ENCODE measurements at places on chromosomes 7 and 10.

- DNase-seq = no peak
These were observed 66.7 kb downstream of the PARD3 start for GRCh38 chr10:34748357-34748756.

DNA sequence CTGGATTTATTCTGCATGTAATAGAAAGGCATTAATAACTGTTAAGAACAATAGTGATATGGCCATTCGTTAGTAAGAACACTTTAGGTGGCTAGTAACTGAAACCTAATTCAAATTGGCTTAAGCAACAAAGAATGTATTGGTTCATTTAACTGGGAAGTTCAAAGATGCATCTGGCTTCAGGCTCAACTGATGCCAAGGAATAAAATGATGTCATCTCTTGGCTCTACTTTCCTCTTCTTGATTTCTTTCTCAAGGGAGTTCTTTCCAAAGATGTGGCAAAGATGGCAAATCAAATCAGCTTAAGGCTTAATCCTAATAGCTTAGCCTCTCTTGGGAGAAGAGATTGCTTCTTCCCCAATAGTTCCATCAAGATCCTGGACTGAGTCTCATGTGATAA lies 51.6 kb downstream of the PIK3CG start:
- DNase-seq = no peak

DNA sequence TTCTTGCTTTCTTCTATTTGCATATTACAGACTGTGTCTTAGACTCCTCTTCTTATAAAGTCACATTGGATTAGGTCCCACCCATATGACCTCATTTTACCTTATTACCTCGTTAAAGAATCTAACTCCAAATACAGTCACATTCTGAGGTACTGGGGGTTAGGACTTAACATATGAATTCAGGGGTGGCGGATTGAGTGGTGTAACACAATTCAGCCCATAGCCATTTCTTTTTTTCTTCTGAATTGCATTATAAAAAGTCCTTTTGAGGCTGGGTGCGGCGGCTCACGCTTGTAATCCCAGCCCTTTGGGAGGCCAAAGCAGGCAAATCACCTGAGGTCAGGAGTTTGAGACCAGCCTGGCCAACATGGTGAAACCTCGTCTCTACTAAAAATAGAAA lies 6.8 kb upstream of the HERC4 start:
- DNase-seq = no peak

DNA sequence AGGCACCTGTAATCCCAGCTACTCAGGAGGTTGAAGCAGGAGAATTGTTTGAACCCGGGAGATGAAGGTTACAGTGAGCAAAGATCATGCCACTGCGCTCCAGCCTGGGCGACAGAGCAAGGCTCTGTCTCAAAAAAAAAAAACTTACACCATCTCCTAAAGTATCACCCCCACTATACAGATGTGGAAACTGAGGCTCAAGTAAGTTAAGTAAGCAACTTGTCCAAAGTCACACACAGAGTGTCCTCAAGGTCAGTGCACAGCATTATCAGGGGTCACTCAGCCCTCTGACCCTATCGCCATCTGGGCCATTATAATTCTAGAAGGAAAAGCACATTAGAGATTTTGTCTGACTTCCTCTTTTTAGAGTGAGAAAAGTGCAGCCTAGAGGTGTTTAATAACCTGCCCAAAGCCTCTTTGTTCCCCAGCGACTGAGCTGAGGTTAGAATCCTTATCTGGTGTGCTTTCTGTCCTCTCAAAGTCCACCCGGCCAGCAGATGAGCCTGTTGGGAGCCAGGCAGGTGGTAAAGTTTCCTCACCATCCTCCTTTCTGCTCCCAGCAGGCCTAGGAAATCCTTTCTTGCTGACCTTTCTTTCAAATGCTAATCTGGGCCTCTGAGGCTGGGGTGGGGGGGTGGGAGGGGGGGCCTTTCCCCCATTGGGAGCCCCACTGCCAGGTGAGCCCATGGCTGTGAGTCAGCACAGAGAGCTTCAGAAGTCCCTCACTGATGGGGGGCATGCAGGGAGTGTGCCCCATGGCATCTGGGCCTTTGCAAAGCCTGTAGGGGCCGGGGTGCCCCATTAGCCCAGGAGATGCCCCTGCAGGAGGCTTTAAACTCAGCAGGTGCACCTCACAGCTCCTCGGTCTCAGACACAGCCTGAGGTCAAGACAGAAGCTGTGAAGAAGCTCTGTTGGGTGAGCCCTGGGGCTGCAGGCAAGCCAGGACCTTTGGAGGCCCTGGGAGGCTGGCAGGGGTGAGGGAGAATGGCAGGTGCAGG lies 12.0 kb upstream of the KCNMA1 start:
- no peak for DNase-seq

- DNase-seq = no peak
These were observed 93.1 kb upstream of the EFCAB10 start for GRCh38 chr7:105674200-105674920.

GRCh38 chr10:17808971-17809841 lies at the start of gene MRC1:
Gene MRC1, plus strand, starts transcription at chr10:17809348. Its CDS starts 118 bp downstream, at chr10:17809466.
- DNase-seq = no peak

DNA sequence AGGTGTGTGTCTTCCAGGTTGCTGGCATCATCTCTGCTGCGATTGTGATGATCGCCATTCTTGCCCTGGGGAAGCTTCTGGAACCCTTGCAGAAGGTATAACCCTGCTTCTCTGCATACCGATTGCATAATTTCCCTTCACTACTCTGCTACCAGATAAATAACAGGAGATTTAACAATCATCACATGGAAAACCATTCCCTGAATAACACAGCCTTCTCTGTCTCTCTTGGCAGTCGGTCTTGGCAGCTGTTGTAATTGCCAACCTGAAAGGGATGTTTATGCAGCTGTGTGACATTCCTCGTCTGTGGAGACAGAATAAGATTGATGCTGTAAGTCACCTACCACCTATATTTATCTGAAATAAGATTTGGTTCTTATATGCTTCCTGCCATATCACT lies 33.8 kb downstream of the SLC26A4 start:
- no peak for DNase-seq

DNA sequence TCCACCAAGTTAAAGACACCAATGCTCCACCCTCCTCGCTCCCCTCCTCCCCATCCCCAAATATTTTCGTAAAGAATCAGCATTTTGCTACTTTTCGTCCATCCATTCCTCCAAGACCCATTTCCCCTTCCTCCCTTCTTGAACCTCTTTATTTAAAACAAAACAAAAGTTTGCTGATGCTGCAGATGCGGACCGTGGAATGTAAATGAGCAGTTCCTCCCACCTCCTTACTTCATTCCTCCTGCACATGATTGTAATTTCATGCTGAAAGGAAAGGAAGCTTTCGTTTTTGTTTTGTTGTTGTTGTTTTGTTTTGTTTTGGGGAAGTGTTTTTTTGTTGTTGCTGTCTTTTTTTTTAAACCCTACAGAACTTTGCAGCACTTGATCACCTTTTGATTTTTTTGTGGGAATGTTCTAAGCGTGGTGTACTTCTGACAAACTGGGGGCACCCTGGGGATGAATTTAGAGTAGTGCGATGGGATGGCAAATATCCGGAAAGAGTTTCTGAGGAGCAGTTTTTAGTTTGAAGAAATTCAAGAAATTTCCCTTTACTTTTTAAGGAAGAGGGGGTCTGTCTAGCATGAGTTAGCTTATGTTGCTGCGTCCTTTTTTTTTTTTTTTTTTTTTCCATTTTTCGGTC lies 177.3 kb downstream of the TCF7L2 start:
- no peak for DNase-seq

DNA sequence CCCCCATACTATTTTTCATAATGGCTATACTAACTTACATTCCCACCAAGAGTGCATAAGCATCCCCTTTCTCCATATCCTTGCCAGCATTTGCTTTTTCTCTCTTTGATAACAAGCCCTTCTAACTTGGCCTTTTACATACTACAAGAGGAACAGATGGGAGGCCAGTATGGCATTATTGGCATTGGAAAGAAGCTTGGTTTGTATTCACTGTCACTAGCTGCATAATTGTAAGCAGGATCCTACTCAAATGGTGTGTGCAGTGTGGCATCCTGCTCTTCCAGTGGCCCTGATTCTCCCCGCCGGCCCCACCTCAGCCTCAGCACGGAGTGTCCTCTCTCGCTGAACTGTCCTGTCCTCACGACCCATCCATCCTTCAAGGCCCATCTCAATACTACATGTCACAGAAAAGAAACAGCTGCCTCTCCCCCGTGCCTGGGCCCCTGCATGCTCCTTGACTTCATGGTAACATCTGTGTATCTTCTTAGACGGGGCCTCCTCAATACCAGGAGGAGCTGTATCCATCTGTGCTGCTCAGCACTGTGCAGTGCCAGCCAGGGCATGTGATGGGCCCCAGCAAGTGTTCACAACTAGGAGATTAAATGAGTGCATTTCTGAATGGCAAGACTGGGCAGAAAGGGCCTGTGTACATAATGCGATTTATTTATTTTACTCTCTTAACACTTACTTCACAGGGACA lies 205.2 kb downstream of the COBL start:
- no peak for DNase-seq

DNA sequence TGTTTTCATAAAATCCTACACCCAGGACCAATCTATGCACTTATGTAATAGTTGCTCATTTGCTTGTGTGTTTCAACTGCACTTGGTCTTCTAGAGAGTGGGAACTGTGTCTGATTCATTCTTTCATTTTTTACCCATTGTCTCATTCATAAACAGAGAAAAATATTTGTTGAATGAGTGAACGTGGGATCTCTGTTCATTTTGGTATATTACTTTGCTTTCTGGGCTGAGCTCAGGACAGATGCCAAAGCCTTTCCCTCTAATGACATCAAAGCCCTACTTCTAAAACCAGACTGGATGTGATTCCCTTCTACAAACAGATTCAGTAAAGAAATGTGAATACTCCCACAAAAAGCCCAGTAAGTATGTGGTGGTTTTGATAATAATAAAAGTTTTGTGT lies 145.2 kb downstream of the ST7 start:
- no peak for DNase-seq

DNA sequence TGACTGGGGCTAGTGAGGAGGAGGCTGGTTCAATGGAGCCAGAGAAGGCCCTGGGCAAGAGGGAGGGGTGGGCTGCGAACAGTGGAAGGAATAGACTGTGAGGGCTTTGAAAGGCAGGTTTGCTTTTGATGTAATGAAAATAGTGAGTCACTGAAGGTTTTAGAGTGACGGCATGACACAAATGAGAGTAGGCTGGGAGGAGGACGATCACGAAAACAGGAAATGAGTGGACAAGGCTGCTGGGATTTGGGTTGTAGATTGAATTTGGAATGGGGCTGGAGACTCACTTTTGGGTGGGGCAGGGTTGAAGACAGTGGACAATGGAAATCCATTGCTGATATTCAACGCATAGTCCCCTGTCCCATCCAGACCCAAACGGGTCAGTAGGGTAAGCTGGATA lies 139.6 kb downstream of the CDH23 start:
- DNase-seq = no peak

DNA sequence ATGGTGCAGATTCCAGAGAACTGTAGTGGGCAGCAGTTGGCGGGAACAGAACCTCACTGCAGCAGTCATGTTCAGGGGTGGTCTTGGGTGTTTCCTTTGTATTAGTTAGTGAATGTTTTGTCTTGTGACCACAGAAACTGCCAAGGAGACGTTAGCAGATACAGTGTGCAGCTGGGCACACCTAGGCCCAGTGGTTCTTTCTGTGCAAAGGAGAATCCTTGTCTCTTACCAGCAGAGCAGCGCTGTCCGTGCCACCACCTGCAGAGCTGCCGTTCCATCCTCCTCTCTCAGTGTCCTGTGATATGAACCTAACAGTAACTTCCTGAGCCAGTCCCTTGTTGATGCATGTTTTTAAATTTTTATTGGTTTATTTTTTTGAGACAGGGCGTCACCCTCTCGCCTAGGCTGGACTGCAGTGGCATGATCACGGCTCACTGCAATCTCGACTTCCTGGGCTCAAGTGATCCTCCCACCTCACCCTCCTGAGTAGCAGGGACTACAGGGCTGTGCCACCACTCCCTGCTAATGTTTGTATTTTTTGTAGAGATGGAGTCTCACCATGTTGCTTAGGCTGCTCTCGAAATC lies 60.6 kb downstream of the WDR37 start:
- no peak for DNase-seq

DNA sequence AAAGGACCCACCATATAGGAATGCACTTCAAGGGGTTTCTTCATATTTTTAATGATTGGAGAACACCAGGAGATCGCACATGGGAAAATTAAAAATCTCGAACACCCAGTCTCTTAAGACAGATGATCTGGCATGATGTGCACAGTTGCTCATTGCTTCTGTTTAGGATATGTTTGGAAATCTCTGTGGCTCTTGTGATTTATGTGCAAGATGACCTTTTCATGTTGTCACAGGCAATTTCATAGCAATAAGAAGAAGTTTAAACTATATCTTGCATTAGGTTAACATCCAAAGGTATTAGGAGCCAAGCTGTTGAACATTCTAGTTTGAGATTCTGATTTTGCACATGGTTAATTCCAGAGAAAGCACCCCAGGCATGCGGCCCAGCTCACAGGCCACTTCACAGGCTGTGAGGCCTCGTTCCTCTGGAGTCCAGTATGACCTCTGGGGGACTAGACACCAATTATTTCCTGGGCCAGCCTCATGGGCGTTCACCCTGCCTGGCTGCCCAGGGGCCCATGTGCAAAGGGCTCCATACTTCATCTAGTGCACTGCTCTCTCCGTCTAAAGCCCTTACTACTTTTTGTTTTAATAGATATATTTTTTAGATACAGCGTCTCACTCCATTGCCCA lies 28.4 kb downstream of the CAMK1D start:
- no peak for DNase-seq

DNA sequence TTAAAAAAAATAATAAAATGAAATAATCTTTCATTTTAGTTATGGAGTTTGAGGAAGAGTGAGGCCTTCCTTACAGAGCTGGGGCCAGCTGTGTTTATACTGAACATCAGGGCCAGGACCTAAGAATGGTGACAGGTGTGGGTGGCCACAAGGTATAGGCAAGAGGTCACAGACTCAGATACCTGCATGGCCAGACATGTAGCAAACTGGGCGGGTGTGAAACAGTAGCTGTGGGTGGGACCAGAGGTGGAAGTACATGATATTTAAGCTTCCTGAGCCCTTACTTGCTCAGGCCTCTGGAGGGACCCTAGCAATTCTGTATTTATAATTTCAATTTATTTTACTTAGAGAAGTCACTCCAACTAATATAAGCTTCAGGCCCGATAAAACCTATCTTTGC lies 27.7 kb upstream of the CAMK1D start:
- DNase-seq = no peak

GRCh38 chr7:38518541-38518940 lies 112.6 kb downstream of the AMPH start:
- no peak for DNase-seq

GRCh38 chr10:72328045-72328828 lies 26.5 kb downstream of the DNAJB12 start:
- no peak for DNase-seq

- no peak for DNase-seq
These were observed 36.1 kb downstream of the ADGRA1 start for GRCh38 chr10:133123746-133124356.
